ENCODE measurements at places on chromosomes 1 and 21.

GRCh38 chr1:10082785-10083479, 50.2 kb downstream of the UBE4B start:
- DNase-seq = no peak

GRCh38 chr1:202568826-202569225, 141.4 kb downstream of the SYT2 start:
- DNase-seq = no peak

- no peak for DNase-seq
These were observed 161.3 kb downstream of the ROR1 start for GRCh38 chr1:63935143-63935542.

GRCh38 chr1:55196433-55197035, 18.6 kb downstream of the USP24 start:
- peak; percentile 29 for DNase-seq

DNA sequence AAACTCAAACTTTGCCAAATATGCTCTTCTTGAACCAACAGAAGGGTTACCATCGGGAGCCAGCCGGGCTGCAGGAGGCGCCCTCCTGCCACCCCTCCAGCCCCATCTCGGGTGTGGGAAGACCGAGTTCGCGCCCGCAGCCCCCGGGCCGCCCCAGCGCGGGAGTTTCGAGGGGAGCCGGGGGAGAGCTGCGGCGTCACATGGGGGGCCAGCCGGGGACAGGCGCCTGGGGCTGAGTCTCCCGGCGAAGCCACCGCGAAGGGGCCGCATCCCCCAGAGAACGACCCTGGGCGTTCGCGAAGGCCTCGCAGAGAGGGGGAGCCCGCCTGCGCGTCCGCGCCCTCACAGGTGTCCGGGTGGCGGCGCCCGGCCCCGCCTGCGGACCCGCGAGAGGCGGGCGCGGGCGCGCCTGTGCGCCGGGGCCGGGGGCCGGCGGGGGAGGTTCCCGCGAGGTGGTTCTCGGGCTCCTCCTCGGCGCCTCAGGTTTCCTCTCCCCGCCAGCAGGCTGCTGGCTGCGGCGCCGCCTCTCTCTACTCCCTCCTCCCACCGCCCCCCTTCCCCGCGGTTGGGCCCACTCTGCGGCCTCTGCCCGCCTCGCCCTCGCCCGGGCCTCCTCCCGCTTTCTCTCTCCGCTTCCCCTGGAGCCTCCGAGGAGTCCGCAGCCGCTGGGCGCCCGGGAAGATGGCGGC, at the start of gene RAVER2:
RAVER2 (plus strand) TSS at position 584 of the 689 bp plus-strand sequence; CDS start at position 682, 98 bp downstream.
- DNase-seq = peak; percentile 86

All from KBM-7 (cell line).